ENCODE measurements at places on chromosomes 1 and 21.
A peak's percentile ranks its signal among the peaks of the same experiment; 100 is the strongest.

DNA sequence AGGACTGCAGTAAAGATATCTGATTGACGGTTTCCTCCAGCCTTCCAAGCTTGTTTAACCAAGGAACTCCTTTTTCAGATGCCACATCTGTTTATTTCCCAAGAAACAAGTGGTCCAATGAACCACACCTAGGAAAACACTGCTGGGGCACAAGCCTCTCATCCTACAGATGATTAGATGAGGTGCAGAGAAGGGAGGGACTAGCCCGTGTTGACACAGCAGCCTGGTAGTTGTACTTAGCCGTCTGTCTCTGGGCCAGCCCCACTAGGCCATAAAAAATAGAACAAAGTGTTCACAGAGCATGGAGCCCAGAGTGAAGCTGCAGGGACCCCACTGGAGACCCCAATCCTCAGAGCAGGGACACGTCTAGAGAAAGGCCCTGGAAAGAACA, 32.1 kb downstream of the LRP8 start:
- no peak for DNase-seq

DNA sequence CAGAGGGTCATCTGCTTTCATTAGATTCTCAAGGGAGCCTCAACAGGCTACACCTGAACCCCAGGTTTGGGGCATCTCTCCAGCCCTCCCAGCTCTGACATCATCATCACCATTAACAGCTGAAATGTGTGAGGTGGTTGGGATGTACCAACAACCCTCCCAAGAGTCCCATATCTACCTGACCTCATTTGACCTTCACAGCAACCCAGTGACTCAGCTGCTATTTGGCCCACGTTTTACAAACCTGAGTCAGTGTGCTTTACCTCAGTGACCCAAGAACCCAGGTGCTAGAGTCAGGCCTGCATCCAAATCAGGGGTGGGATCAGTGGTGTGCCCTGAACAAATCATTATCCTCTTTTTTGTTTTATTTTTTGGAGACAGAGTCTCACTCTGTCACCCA, 53.3 kb upstream of the TINAGL1 start:
- DNase-seq, result no peak

- peak; percentile 97 for DNase-seq
Measured at GRCh38 chr21:33198346-33199099, 31.2 kb upstream of the IFNAR2 start.

- DNase-seq, result no peak
Measured at GRCh38 chr1:53653200-53653575, 85.8 kb downstream of the GLIS1 start.

DNA sequence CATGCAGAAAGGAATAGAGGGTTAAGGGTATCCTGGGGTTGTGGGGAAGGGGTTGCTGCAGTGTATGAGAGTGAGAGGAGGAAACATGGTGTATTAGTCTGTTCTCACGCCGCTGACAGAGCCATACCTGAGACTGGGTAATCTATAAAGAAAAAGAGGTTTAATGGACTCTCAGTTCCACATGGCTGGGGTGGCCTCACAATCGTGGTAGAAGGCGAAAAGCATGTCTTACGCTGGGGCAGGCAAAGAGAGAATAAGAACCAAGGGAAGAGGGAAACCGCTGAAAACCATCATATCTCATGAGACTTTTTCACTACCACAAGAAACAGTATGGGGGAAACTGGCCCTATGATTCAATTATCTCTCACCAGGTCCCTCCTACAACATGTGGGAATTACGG, 17.7 kb downstream of the OSBPL9 start:
- DNase-seq, result no peak

DNA sequence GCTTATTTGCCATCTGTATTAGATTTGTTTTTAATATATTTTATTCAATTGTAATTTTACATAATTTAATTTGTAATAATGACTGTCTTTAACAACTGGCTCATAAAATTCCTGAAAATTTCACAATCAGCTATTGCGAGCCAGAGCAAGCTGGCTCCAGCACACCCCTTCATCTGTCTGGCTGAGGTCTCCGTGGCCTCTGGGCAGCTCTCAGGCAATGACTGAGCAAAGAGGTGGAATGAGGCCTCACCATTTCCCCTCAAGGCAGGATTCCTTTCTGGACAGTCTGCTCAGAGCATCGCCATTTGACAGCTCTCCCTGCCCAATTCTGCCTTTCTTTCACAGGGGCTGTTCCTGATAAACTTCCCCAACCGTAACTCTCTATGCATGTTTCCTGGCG, 5.8 kb upstream of the KANK4 start:
- DNase-seq, result no peak

GRCh38 chr1:192566657-192567056, 8.9 kb upstream of the RGS1 start:
- peak; percentile 89 for DNase-seq

DNA sequence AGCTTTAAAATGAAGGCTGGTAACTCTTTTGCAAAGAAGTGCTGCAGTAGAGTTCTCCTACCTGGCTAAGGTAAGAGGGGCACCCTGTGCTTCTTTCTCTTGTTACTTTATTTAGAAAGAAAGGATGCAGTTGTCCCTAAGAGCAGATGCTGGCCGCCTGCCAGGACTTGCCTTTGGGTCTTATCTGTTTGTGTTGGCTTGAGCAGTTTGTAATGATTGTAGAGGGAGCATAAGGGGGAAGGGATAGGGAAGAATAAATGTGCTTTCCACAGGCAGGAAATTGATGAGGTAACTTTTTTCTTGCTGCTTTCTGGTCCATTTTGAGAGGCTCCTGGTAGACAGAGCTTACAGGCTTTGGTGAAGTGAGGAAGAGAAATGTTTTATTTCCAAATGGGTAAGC, 229.6 kb downstream of the HHAT start:
- no peak for DNase-seq

DNA sequence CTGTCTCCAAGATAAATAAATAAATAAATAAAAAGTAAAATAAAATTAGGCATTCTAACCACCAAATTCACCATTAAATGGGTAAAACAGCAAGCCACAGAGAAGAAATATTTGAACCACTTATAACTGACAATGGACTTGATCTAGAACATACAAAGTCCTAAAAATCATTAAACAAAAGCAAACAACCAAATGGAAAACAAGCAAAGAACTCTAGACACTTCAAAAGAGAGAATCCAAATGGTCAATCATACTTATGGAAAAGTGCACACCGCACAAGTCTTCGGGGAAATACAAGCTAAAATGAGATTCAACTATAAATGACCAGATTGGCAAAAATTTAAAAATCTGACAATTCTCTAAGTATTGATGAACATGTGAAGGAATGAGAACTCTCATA, 73.5 kb upstream of the ANGPTL3 start:
- no peak for DNase-seq

DNA sequence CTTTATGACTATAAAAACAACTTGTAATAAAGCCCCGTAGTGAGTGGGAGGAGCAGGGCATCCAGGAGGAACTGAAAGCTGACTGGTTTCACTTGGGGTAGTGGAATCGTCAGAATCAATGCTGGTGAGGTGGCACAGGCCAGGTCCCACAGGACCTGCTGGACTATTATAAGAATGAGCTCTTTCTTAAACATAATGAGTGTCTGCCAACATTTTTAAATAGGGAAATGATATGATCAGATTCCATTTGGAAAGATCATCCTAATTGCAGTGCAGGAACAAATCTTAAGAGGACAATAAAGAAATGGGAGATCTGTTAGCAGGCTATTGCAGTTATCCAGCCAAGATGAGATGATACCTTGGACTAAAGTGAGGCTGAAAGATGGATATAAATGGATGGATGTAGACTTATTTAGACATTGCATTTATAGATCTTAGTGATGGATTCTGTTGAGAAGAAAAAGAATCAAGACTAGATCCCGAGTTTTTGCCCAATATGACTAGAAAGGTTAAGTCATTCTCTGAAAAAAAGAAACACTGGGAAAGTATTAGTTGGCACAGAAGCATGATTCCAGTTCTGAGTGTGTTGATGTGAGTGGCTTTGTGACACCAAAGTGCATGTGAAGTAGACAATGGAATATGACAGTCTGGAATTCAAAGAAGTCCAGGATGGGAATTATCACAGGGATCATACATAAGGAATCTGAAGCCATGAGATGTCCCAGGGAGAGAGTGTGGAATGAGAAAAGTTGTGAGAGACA, 153.3 kb upstream of the SGIP1 start:
- peak; percentile 88 for DNase-seq

- DNase-seq, result no peak
Measured at GRCh38 chr1:98420376-98421084, 241.0 kb upstream of the SNX7 start.

GRCh38 chr21:42631142-42631541, 22.3 kb upstream of the PDE9A start:
- no peak for DNase-seq

DNA sequence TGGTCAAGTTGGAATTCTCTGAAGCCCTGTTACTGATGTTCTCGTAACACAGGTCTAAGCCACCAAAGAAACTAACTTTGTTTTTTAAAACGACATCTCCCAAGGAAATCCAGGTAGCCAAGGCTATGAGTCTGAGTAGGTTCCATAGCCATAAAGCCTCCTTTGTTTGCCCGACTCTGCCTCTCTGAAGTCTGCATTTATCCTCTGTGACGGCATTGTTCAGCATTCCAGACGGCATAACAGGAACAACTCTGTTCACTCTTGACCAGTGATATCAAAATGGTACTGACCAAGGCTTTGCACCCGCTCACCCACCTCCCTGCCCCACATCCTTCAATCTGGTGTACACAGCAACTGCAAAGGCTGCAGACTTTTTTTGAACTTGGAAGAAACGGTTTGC, 14.8 kb downstream of the URB1 start:
- no peak for DNase-seq

DNA sequence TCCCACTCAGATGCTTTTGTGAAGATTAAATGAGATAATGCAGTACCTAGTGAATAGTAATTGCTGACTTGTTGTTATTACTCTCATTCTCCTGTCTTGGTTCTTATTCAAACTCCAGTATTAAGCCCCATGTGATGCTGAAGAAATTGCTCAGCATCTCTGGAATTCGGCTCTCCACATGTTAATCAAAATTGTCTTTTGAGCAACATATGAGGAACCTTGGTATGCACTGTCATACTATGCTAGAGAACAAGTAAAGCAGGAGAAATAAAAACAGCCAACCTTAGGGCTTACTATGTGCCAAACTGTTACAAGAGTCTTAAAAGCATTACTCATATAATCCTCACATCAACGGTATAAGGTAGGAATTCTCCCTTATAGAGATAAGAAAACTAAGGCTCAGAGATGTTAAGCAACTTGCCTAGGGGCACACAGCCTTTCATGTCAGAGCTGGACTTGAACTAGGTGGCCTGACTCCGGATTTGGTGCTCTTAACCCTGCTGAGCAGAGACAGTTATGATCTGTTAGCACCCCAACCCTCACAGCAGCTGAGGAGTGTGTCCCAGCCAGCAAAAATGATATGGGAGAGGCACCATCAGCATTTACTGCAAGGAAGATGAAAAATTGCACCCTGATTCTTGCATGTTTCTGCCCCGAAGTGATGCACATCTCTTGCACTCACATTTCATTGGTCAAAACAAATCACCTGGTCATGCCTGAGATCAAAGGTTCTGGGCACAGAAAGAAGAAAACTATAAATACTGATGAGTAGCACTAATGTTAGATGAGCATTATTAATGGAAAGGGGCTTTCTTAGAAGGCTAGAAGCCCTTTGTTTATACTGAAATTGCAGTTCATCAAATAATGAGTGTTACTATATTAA, 102.3 kb downstream of the OMA1 start:
- DNase-seq, result no peak

- no peak for DNase-seq
Measured at GRCh38 chr1:1140673-1141072, 24.8 kb upstream of the C1orf159 start.

DNA sequence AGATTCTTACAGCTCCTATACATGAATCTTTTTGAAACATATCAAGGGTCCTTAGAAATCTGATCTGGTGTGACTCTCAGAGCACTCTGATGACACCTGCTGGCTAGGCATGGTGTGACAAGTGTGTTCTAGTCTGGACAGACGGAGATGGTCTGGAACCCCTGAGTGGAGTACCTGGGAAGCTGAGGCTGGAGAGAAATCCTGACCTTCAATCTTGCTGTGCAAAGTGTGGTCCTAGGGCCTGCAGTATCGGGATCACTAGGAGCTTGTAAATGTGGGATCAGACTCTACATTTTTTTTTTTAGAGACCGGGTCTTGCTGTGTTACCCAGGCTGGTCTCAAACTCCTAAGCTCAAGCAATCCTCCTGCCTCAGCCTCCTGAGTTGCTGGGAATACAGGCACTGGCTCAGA, 78.6 kb upstream of the SOD1 start:
- DNase-seq, result peak; percentile 74

DNA sequence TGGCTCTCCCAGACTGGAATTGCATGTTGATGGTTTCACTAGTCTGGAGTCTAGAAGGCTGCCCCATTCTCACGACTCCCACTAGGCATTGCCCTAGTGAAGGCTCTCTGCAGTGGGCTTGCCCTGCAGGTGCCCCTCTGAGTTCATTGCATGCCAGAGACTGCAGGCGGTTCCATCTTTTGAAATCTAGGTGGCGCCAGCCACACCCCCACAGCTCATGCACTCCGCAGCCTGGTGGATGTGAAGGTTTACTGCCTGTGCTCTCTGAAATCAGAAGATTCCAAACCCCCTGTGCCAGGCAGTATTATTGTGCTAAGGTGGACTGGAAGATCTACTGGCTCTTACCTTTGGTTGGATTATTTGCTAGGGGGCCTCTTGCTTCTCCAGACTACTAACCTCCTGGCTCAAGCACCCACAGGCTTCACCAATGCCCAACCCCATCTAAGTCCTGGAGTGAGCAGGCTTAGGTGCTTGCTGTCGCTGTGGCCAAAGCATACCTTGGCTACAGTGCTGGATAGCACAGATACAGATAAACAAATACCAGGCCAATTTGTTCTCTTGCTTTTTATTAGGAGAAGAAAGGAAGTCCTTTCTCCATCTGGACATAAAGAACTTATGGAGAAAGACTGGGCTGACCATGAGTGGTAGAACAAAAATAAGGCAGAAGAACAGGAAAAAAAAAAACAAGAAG, 83.5 kb upstream of the SIM2 start:
- DNase-seq, result no peak

DNA sequence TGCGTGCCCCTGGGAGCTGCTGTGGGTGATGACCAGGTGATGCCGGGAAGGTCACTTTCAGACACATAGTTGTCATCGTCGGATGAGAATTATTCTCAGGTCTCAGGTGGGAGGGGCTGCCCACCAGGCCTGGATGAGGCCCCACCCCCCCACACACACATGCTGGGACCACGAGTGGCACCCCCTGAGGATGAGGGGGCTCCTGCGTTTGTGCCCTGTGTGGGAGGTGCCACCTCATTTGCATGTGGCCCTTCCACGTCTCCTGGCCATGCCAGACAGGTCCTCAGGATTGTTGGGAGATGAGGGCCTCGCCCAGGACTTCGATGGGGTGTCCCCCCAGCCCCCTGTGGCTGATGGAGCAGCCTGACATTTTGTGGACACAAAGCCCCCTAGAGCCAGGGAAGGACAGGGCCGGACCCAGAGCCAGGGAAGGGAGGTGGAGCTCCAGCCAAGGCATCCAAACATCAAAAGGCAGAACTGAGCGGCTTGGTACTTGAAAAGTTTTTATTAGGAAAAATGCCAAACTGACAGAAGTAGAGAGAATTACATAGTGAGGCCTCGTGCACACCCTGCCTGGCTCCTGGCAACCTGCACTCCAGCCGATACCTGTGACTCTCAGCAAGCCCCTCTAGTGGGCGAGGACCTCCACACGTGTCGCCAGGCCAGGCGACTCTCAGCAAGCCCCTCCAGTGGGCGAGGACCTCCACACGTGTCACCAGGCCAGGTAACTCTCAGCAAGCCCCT, 55.7 kb downstream of the PRKCZ start:
- no peak for DNase-seq
